ENCODE measurements at places on chromosomes 16 and 17. TPM values are rescaled to one million over a fixed set of nuclear protein-coding genes. Genes with fewer than 3 reads are reported as not detected.

- no peak for DNase-seq
Observed at GRCh38 chr16:54106057-54106456, 180.5 kb downstream of the IRX3 start.

DNA sequence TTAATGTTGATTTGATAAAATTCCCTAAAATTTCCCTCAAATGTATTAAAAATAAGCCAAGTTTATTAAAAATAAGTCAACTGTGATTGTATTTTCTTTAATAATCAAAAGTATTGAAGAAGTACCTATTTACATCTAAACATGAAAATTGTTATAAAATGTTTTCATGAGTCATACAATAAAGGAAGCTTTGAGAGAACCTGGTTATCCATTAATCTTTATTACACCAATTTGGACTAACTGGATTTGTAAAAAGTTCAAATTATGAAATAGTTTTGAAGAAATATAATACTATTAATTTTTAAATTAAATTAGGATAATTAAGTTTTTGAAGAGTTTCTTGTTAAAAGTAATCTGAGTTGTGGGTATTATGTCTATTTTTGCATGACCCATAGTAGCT is 63.8 kb downstream of the COX10 start:
- no peak for DNase-seq

GRCh38 chr17:679491-679890 is 35.1 kb downstream of the VPS53 start:
- DNase-seq: no peak

DNA sequence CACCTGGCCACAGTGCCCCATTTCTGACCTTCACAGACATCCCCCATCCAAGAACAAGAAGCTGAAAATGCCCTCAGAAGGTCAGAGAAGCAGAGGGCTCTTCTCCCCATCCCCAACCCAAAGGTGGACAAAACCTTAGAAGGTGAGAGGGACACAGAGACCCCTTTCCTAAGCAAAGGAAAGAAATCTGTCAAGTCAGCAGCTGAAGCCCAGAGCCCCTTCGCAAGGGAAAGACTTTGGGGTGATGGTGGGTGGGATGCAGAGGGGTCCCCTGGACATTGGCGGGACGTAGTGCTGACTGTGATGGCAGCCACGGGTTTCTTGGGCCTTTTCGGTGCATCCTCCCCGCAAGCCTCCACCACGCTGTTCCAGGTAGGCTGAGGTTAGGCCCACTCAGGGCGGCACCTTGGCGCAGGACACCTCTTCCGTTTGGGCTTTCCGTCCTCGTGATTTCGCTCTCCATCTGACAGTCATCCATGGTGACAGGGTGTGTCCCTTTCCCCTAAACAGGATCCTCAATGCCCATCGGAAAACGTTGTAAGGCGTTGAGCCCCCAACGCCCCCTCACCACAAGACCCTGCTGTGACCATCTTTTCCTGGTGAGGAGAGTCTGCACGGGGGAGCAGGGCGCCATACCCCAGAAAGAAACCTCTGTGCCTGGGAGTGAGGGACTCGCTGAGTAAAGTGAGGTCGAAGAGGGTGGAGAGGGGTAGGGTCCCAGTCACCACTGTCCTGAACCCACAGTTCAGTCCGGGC is 10.7 kb upstream of the GSDMA start:
- no peak for DNase-seq

- DNase-seq: no peak
Observed at GRCh38 chr17:17236295-17237025, 508 bp downstream of the FLCN start.

- no peak for DNase-seq
Observed at GRCh38 chr16:68473358-68474070, 25.2 kb upstream of the SMPD3 start.

DNA sequence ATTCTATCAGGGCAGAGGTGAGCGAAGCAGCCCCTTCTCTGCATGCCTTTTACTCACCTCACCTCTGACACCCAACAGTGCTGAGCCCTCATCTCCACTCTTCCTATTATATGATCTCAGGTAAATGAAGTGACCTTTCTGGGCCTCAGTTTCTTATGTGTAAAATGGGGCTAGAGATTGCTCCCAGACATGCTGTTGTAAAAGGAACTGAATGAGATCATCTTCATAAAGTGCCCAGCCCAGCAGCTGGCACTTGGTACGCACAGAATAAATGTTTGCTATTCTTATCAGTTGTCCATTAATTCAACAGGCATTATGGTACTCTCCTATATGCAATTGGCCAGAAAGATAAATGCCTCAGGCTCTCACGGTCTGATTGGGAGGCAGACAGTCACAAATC is 4.5 kb upstream of the GALK1 start:
- DNase-seq: no peak

DNA sequence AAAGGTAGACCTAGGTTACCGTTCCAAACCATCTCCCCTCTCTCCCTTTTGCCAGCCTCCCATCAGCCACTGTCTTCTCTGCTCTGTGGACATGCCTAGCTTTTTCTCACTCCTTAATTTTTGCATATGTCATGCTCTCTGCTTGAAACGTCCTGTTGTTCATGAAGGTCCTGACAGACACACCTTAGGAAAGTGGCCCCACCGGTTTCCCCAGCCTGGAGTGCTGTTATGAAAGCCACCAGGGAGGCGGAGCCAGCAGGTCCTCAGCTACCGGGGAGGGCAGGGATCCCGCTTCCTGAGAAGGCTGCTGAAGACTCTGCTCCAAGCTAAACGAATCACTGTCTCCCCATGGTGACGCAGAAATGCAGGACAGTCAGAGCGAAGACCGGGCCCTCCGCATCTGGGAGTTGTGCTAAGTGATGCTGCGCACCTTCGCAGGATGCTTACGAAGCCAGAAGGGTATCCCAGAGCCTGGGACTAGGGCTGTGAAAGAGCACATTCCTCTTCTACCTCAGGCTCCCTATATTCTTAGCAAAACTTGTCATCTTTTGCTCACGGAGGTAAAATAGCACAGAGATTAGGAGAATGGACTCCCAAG is 2.3 kb upstream of the SLC16A11 start:
- no peak for DNase-seq

DNA sequence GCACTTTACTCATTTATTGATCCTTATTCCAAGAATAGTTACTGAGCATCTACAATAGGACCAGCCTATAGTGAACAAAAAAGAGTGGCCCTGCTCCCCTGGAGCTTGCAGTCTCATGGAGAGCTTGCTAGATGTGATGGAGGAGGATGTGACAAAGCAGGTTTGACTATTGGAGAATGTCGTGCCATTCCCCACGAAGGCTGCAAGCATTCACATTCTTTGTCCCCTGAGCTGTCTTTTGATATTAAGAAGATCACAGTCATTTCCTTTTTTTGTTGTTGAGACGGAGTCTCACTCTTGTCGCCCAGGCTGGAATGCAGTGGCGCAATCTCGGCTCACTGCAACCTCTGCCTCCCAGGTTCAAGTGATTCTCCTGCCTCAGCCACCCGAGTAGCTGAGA is 115.0 kb upstream of the ADAMTS18 start:
- no peak for DNase-seq

DNA sequence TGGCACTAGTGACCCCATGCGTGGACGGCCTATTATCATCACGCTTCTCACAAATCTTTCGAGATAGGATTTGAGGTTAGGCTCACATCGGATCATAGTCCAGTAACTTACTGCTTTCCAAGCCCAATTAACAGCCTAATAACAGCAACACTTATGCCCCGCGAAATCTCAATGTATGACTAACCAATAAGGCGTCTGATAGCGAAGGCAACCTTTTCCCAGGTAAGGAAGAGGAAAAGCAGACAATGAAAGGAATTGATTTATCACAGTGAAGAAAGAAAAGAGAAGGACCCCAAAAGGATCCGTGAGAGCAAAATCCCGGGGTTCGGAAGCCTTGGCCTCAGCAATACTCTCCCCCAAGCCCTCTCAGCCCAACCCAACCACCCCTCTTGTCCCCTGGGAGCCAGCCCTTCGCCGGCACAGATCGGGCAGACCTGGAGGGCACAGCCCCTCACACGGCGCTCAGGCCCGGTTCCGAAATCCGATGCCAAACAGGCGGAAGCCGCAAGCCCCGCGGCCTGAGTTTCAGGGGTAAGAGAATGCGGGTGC is 534 bp downstream of the GPATCH8 start:
- DNase-seq: no peak

DNA sequence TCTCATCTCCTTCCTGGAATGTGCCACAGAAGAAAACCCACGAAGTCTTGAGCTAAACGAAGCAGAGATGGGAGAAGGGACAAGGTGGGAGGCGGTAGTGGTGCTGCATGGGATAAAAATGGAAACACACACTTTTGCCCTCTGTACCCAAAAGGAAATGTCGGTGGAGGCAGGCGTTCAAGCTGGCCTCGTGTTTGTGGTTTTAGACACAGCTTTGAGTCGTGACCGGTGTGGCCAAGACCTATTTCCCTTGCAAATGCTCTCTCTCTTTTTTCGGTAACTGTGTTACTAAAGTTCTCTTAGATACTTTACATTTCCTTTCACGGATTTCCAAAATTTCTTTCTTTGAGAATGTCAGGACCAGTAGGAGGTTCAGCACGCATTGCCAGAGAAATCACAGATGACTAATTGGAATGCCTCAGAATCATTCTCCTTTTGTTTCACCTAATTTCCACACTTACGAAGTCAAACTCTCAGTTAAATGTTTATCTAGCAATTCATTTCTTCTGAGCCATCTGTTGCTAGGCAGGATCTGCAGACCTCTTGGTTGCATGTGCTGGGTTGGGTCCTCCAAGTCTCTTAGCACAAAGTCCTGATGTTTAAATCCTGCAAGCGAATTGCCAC is 412.3 kb downstream of the MAF start:
- DNase-seq: no peak

DNA sequence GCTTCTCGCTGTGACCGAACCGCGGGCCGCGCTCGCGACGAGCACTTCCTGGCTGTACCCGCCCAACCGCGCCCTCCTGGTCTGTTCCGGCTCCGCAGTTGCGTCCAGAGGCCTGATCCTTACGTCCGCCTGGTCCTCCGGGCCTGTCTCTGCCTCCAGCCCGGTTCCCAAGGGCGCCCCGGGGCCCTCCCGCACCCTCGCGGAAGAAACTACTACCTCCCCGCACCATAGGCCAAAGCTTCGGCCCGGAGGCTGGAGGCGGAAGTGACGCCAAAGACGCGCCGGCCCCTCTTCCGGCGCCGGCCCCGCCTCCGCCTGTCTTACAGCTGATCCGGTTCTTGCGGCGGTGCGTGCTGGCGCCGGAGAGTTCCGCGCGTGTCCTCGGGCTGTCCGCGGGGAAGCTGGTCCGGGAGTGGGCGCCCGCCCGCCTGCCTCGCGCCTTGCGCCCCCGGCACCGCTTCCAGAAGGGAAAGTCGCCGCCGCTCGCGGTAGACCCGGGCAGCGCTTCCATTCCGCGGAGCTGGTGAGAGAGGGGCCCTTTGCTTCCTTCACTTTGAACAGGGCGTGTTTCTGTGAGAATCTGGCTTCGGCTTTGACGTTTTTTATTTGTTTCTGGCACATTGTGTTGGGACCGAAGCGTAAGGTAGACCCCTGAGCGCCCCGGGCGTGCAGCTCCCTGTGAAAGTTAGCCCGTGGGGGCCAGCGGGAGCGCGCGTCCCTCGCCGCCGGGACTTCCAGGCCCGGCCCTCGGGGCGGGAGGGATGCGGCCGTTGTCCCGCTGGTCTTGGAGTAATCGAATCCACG is at the start of gene ZNF778:
Gene ZNF778, plus strand, starts transcription at position 316 of the 804 bp plus-strand sequence. CDS start 3,425 bp downstream, outside the sequence.
- no peak for DNase-seq

GRCh38 chr16:89033796-89034572 is 57.0 kb upstream of the CBFA2T3 start:
- DNase-seq: no peak

DNA sequence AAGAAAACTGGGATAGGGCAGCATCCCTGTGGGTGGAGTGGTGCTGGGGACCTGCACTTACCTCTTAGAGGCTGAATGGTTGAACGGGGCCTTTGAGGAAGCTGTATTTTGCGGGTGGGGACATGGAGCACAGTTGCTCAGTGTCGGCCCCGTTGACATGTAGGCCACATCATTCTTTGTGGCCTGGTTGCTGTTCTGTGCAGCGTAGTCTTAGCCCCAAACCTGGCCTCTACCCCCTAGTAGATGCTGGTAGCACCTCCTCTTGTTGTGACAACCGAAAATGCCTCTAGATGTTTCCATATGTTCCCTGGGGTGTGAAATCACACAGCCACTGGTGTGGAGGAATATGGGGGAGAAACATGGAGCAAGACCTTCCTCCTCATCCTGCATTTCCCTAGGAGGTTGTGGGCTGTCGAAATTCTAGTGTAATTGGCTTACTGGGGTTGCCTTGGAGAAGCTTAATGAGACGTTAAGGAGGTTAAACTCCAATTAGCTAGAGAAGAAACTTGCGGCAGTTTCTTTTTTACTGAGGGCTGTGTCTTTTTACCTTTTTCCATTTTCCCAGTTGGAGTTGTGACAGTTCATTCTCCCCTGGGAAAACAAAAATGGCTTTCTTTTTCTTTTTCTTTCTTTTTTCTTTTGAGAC is 9.4 kb downstream of the ABCC1 start:
- no peak for DNase-seq

- no peak for DNase-seq
Observed at GRCh38 chr17:55398689-55399088, 22.9 kb downstream of the MMD start.

GRCh38 chr17:58280480-58281217 is at the start of gene MPO:
Gene MPO (minus strand): TSS chr17:58280935. CDS start chr17:58280758, 177 bp downstream.
- no peak for DNase-seq

Gene TNRC6C
- 5.3 TPM for total RNA-seq

Gene OTOA
- not detected for total RNA-seq

Gene SOST
- not detected for total RNA-seq

Gene SCGB1C2
- total RNA-seq: not detected

Gene SLC6A4
- not detected for total RNA-seq

Gene MAP3K14
- 6.6 TPM for total RNA-seq

All from epithelial cell of proximal tubule (primary cell).